ENCODE measurements at places on chromosomes 2 and 18. TPM values are rescaled to one million over a fixed set of nuclear protein-coding genes. Genes with fewer than 3 reads are reported as not detected.

DNA sequence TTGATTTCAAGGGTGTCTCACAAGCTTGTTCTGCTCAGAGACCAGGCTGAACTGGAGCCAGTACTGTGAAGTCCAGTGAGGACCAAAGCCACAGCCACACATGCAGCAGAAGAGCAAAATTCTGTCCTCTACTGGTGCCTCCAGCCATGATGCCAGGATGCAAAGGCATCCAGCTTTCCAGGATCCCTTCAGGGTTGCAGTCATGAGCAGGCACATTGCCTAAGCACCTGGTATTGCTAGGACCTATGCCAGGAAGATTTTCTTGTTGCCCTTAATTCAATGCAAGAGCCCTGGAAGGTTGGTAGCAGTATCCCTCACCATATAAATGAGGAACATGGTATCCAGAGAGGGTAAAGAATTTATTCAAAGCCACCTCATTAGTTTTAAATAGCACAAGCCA is 78.9 kb upstream of the CYRIA start:
- no peak for DNase-seq

GRCh38 chr18:63216516-63217311 is 102.9 kb downstream of the BCL2 start:
- DNase-seq = no peak

DNA sequence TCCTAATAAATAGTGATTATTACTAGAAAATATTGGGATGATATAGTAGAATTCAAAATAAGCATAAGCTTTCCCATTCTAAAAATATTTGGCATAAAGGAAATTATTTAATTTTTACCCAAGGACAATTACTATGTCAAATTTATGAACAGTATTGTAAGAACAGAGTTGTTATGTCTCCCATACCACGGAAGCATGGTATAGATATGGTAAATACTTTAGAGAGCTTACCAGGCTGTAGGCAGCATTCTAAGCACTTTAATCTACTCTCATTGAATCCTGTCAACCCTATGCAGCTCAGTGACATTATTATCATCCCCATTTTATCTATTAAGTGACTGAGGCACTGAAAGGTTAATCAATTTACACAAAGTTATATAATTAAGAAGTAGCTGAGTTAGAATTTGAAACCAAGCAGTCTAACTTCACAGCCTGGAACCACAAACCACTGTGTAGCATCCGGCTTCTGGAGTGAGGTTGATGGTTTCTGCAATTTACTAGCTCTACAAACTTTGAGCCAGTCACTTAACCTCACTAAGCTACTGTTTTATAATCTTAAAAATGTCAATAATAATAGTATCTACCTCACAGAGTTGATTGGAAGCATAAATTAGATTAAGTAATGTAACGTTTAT is 323.7 kb downstream of the ARHGAP15 start:
- DNase-seq = peak; percentile 9

- DNase-seq = no peak
Measured at GRCh38 chr2:224442071-224442967, 40.4 kb upstream of the FAM124B start.

GRCh38 chr18:77271576-77272481 is 22.2 kb downstream of the GALR1 start:
- DNase-seq = no peak

GRCh38 chr2:190336420-190336819 is 7.0 kb upstream of the INPP1 start:
- no peak for DNase-seq

DNA sequence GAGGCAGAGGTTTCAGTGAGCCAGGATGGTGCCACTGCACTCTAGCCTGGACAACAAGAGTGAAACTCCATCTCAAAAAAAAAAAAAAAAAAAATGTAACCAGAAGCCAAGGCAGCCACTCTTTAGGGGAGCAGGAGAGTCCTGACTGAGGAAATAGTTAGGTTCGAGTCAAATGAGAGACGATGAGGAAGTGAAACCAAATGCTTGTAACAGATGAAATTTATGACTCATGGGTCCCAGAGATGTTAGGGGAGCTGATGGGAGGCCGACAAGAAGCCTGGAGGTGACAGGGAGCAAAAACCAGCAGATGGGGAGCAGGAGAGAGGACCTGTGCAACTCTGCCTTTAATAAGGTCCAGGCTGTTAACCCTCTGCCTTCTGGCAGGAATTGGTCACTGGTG is 756.1 kb upstream of the DDX18 start:
- DNase-seq = no peak

DNA sequence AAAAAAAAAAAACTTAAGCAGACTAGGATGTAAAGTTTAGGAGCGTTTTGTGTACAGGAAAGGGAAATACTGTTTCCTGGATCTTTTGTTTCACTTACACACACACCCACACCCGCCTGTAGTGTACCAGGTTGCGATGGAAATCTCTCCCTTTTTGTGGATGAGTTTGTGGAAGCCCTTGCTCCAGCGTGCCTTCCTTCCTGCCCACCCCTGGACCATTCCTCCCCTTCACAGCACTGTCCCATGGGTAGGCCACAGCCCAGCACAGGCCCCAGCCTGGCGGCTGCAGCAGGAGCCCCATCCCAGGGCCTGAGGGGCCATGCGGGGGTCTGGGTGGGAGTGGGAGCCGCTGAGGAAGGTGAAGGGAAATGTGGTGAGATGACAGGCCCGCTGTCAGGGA is 15.1 kb downstream of the MALL start:
- no peak for DNase-seq

GRCh38 chr2:228768818-228769217 is 502.3 kb downstream of the PID1 start:
- no peak for DNase-seq

GRCh38 chr2:79832511-79833234 is 319.8 kb downstream of the CTNNA2 start:
- no peak for DNase-seq

DNA sequence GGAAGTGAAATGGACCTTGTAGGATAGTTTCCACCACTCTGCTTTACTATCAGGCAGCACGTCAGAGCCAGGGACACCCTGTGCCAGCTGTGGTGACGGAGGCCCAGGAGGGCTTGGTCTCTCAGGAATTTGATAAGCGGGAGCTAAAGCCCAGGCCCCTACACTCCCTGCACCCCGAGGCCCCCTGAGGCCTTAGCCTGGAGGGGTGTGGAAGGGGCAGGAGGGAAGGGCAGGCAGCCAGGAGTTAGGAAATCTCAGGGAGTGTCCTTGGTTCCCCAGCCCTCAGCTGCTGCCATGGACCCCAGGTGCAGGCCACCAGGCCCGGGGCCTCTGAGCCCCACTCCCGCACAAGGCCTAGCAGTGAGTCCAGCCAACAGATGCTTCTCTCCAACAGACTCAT is 38.2 kb downstream of the PDIA6 start:
- no peak for DNase-seq

DNA sequence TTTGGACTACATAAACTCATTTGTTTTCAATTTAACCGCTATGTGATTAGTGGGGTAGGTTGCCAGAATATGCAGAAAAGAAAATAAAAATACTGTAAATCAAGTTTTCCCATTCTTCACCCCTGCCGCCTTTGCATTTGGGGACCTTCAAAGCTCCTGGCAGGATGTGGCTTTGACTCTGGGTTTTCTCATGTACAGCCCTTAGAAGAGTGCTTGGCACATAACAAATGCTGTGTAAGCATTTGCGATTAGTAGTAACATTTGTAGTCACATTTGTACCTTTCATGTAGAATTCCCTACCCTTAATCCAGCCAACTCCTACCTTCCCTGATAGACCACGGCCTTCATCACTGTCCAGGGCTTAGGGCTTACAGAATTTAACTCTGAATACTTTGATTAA is 262.6 kb downstream of the MREG start:
- no peak for DNase-seq

GRCh38 chr2:45862843-45863242 is 211.4 kb downstream of the PRKCE start:
- DNase-seq = no peak

The CCBE1 gene
- total RNA-seq = not detected

The ANAPC1 gene
- total RNA-seq = 112 TPM

Measured in activated T-cell treated with anti-CD3 and anti-CD28 coated beads, Interleukin-2, amount 50 U/mL, for 4 hours (primary cell).